Mesendoderm (in vitro differentiated cells): ENCODE measurements at places on chromosomes 16 and 17.

DNA sequence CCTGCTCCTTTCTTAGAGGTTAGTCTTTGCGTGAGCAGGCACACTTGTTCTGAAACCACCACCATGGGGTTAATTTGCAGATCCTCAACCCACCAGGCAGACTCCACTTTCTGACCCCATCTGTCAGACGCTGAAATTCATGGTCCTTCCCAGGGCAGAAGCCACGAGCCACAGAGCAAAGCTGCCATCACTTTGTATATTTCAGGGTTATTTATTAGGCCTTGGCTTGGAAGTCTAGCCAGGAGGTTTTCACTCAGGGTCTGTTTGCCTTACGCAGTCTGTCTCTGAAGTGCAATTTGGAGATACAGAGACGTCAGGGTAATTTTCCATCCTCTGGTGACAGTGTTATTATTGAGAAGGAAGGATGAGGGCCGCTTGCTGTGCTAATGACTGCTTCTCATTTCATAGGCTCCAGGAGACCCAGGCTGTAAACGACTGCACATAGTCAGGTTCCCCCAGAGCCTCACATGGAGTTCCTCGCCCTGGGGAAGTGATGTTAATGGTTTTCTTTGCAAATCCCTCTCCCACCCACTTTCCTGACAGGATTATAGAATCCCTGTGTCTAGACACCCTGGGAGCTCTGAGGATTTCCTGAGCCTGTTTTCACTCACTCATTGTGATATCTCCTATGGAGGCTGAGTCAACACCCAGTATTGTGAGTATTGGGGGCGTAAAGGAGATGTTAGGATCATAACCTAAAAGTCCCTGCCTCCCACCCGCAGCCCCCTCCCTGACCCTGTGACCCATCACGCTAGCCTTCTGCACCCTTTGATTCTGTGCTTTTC is 269.0 kb downstream of the ABCC12 start:
- peak; percentile 86 for DNase-seq
- no peaks in the 10 kb centered on the region for H3K36me3 ChIP-seq
- no peaks in the 10 kb centered on the region for H3K27me3 ChIP-seq
- peak overlapping the region; percentile 82 for H3K27ac ChIP-seq
- peaks cover 16% of the 10 kb centered on the region for H3K4me1 ChIP-seq
- H3K4me3 ChIP-seq = no peak overlapping the region

DNA sequence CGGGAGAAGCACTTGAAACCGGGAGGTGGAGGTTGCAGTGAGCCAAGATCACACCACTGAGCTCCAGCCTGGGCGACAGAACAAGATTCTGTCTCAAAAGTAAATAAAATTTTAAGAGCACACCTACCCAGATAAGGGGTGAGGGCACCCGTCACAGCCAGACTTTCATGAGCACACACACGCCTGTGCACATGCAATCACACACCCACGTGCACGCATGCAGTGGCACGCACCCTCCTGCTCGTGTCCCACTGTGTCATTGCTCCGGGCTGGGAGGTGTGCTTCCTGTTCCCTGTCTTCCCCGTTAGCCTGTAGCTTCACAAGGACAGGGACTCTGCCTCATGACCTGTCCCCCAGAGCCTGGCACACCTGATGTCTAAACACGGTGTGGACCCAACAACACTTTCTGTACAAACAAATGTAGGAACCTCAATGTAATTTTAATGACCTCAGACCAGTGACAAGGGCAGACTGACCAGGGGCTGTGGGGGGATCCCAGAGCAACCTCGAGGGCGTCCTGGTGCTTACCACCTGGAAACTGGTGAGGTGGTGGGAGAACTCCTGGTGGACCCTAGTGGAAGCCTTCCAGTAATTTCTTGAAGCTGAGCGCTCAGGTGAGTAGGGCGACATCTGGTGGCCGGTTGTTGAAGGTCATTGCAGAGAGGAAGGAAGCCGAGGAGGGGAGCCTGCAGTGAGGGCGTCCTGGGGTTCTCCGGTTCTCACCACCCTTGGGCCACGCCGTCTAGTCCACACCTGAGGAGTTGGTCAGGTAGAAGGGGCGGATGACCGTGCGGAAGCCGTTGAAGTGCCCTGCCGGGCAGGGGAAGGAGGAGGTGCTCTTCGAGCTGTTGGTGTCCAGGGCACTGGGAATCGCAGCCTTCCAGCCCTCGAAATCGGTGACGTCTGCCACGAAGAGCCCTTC is 8.6 kb downstream of the LGALS3BP start:
- no peaks in the 10 kb centered on the region for H3K27me3 ChIP-seq
- H3K36me3 ChIP-seq = no peaks in the 10 kb centered on the region
- H3K27ac ChIP-seq = no peak overlapping the region
- peak; percentile 85 for DNase-seq
- H3K4me3 ChIP-seq = no peak overlapping the region
- no peaks in the 10 kb centered on the region for H3K4me1 ChIP-seq

DNA sequence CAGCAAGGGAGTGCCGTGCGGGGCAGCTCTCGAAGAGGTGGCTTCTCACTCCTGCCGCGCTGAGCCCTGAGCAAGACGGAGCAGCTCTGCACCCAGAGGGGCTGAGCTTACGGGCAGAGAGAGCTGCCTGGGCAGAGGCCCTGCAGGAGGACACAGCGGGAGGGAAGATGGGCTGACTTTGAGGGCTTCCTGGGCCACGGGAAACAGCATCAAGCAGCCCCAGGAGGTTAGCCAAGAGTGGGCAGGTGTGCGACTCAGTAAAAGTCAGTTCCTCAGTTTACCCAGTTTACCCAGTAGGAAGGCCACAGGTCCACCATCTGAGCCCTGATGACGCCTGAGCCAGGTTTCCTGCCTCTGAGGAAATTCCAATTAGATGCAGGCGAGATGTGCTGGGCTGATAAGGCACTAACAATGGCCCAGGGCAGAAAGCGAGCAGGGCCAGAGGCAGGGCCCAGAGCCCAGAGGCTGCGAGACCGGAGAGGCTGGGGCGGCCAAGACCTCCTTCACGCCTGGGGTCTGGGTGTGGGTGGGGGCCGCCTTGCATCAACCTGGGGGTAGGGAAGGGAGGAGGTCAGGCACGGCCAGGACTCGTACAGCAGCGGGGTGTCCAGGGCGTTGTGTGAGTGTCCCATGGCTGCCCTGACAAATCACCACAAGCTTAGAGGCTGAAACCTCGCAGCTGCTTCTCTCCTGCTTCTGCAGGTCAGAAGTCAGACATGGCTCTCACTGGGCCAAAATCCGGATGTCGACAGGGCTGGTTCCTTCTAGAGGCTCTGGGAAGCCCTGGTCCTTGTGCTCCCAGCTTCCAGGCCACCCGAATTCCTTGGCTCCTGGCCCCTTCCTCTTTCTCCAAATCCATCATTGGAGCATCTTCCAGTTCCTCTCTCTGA is 32.0 kb upstream of the CIBAR2 start:
- peaks cover 3% of the 10 kb centered on the region for H3K4me1 ChIP-seq
- H3K27ac ChIP-seq = no peak overlapping the region
- no peak overlapping the region for H3K4me3 ChIP-seq
- H3K36me3 ChIP-seq = no peaks in the 10 kb centered on the region
- peak; percentile 86 for DNase-seq
- no peaks in the 10 kb centered on the region for H3K27me3 ChIP-seq

- peak; percentile 22 for DNase-seq
- H3K36me3 ChIP-seq = no peaks in the 10 kb centered on the region
- H3K4me1 ChIP-seq = peaks cover 2% of the 10 kb centered on the region
- H3K4me3 ChIP-seq = no peak overlapping the region
Observed at GRCh38 chr17:7972131-7972785, 30.2 kb upstream of the GUCY2D start.

DNA sequence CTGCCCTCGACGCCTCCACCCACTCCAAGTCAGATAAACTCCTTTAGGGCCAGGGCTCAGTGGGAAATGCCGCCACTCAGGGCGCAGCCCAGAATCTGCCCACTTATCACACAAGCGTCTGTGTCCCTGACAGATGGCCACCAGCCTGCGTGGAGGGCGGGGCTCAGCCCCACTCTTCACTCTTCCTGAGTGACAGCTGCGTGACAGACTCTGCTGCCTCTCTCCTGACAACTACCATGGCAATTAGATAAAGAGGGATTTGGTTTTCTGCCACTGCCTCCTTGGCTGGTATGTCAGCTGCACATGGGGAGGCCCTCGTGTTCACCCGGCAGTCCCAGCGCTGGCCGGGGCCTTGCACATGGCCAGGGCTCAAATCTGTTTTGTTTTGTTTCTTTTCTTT is 96.2 kb downstream of the RTN4RL1 start:
- H3K4me1 ChIP-seq = no peaks in the 10 kb centered on the region
- H3K27me3 ChIP-seq = no peaks in the 10 kb centered on the region
- H3K27ac ChIP-seq = no peak overlapping the region

DNA sequence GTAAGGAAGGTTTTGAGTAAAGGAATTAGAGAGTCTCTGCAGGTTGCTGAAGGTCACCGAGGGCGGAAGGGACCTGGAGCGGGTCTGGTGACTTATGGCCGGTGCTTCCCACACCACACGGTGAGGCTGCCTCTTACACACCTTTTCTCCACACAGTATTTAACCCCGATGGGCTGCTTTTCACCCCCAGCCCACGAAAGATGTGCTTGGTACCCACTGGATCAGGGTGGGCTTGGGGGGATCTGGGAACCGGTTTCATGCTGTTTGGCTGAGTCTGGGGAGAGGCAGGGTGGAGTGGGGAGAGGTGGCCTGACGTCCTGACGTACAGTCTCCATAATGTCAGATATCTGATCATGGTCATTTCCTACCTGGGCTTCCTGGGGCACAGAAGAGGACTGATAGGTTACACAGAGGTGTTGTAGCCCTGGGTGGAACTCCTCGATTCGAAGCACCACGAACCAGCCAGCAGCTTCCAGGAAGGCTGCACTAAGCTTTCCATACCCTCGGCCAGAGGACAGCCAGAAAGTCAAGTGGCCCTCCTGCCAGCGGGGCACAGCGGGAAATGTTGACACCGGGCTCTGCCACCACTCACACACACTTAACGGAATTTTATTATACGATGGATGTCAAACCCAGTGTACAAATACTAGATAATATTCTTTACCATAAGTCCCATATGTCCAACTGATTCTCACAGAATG is 34.0 kb downstream of the OR1D5 start:
- no peak overlapping the region for H3K4me3 ChIP-seq
- no peaks in the 10 kb centered on the region for H3K27me3 ChIP-seq
- no peak overlapping the region for H3K27ac ChIP-seq

GRCh38 chr17:37772982-37773381 is 28.1 kb upstream of the HNF1B start:
- H3K4me3 ChIP-seq = no peak overlapping the region
- no peaks in the 10 kb centered on the region for H3K27me3 ChIP-seq
- no peak overlapping the region for H3K27ac ChIP-seq

GRCh38 chr16:3305109-3306068 is at the start of the genes TIGD7 and ZNF75A:
TIGD7 (minus strand) TSS chr16:3305430; CDS start chr16:3300614, 4,816 bp downstream.
ZNF75A (plus strand) TSS chr16:3305497; CDS start chr16:3308429, 2,932 bp downstream.
- H3K27me3 ChIP-seq = no peaks in the 10 kb centered on the region
- H3K4me3 ChIP-seq = peak within 1 kb of the TSS; percentile 75
- peak within 1 kb of the TSS; percentile 86 for H3K27ac ChIP-seq
- H3K36me3 ChIP-seq = peaks cover 3% of the 10 kb centered on the region

GRCh38 chr16:19292186-19292585 is 6.7 kb downstream of the CLEC19A start:
- H3K27me3 ChIP-seq = no peaks in the 10 kb centered on the region
- H3K4me1 ChIP-seq = peaks cover 9% of the 10 kb centered on the region
- peak; percentile 31 for DNase-seq

GRCh38 chr17:49878931-49879904 is 31.3 kb upstream of the TAC4 start:
- H3K36me3 ChIP-seq = no peaks in the 10 kb centered on the region
- peaks cover 10% of the 10 kb centered on the region for H3K4me1 ChIP-seq
- H3K27ac ChIP-seq = no peak overlapping the region
- no peak for DNase-seq

GRCh38 chr16:87823181-87823929 is 46.0 kb downstream of the SLC7A5 start:
- peak overlapping the region; percentile 5 for H3K27ac ChIP-seq
- no peaks in the 10 kb centered on the region for H3K27me3 ChIP-seq
- H3K36me3 ChIP-seq = no peaks in the 10 kb centered on the region
- peaks cover 13% of the 10 kb centered on the region for H3K4me1 ChIP-seq
- DNase-seq = no peak

DNA sequence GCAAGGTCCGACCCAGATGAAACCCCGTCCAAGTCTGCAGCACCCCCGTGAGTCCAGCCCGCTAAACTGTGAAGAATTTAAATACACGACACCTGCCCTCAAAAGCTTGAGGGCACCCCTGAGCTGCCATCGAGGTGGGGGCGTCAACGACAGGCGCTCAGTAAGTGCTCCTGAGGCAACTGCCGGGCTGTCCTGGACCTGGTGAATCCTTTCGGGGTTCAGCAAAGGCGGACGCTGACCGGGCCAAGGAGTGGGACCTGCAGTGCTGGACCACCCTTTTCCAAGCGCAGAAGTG is 512 bp upstream of the ENDOV start:
- H3K27me3 ChIP-seq = peaks cover 7% of the 10 kb centered on the region
- H3K27ac ChIP-seq = no peak overlapping the region
- H3K4me3 ChIP-seq = peak overlapping the region; percentile 96
- DNase-seq = no peak
- H3K4me1 ChIP-seq = peaks cover 2% of the 10 kb centered on the region

DNA sequence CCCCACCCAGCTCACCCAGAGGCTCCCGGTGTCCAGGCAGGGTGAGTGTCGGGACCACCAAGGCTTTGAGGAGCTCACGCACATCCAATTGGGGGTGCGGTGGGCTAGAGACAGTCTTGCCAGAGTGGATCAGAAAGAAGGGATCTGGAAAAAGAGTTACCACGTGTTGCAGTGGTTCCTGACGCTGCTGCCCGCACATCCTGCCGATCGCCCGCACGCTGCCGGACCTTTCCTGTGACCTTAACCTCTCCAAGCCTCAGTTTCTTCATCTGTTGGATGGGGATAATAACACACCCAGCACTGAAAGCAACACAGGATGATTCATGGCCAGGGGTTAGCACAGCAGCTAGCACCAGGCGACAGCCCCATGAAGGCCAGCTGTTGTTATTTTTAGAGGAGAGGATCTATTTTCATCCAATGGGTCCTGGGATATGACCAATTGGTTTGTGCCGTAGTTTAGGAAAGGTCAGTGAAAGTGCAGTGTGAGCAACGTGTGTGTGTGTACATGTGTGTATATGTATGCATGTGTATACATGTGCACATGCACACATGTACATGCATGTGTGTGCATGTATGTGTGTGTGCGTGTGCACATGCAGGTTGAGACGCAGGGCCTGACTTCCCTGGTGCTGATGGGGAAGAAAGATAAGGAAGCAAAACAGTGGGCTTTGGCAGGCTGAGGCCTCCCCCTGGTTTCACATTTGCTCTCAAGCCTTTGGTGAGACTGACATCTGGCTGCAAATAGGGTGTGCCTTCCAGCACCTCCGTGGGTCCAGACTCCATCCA is 2.5 kb downstream of the ITGAX start:
- no peaks in the 10 kb centered on the region for H3K27me3 ChIP-seq
- no peak for DNase-seq
- no peaks in the 10 kb centered on the region for H3K36me3 ChIP-seq
- H3K4me1 ChIP-seq = no peaks in the 10 kb centered on the region
- H3K4me3 ChIP-seq = no peak overlapping the region
